ENCODE measurements at places on chromosomes 2 and 18.
A peak's percentile ranks its signal among the peaks of the same experiment; 100 is the strongest.

DNA sequence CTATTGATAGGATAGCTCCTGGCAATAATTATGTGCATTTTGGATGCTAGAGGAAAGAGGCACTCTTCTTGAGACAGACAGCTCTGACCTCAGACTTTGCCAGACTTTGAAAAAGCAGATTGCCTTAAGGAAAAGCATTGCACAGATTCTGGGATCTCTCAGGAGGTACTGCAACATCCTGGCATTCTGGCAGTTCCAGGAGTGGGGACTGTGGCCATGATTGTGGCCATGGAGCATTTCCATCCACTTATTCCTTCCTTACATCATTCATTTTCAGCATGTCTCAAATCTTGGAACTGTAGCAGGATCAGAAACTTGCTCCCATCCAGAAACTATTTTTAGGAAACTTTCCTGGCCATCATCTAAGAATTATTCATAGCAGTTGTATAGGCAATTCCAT lies 144.9 kb upstream of the FOSL2 start:
- DNase-seq: no peak

DNA sequence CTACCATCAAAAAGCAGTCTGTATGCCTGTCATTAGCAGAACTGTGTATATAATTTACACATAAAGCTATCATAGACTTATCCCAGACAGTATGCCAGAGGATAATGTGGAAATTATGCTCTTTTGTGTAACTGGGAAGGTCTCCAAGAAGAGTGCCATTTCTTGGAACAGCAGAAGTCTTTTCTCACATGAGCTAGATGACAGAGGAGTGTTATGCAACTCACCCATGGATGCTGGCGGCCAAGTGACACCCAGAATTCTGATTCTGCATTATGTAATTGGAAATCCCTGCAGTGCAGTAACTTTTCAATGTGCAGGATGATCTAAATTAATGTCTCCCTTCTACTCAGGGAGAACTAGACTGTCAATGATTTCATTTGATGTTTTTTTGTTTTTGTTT lies 160.0 kb downstream of the UBE2E3 start:
- peak; percentile 51 for DNase-seq

DNA sequence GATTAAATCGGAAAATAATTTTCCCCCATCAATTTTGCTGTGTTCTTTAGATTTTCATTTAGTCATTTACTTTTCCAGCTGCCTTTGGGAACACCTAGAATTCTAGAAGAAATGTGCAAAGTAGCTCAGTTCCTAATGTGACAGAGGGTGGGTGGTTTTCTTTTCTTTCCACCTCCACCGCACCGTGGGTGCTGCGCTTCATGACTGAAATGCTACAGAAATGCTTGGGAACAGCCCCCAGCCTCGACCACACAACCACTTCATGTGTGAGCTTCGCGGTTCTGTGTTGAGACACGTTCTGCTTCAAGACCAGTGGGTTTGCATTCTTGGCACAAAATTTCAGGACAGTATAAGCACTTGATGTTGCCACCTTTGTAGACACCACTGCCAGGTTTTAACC lies 30.9 kb downstream of the E2F6 start:
- DNase-seq: no peak

GRCh38 chr2:45776160-45776955 lies 124.9 kb downstream of the PRKCE start:
- DNase-seq: peak; percentile 67

DNA sequence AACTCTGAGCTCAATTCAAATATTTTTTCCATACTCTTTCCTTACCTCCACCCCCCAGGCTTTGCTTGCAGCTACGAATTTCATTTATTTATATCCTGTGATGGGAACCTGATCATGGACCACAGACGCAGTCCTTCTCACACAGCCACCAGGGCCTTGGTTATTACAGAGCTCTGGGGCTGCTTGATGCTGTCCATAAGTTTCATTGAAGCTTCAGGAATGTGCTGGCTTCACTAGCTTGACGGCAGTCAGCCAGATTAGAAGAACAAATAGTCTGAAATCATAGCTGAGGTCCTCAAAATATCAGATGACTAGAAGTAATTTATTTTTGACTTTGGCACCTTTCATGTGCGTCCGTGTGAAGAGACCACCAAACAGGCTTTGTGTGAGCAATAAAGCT lies 104.9 kb downstream of the VWA3B start:
- no peak for DNase-seq

DNA sequence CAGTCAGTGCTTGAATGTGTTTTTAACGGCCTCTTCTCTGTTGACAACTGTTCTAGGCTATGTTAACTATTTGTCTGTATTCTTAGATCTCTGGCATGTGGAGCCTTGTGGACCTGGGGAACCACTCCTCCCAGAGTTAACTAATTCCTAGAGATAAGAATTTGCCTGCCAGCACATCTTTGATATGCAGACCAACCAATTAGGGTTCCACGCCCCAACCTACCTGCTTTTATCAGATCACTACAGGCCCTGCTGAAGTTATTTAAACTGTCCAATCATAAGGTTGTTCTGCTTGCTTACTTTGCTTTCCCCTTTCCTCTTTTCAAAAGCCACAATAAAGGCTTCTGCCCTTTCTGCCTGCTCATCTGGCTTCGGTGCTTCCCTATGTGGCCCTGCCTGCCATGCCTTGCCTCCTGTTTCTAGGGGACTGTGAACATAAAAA lies 8.5 kb upstream of the CYBRD1 start:
- no peak for DNase-seq
